HepG2 (cell line): ENCODE measurements at places on chromosomes 11 and 22. TPM values are rescaled to one million over a fixed set of nuclear protein-coding genes. Genes with fewer than 3 reads are reported as not detected.

Gene VPREB1
- total RNA-seq = not detected in 2 replicates

Gene SLC17A6
- total RNA-seq = not detected in 2 replicates

Gene PDGFD
- total RNA-seq = 0.22 and 0.29 TPM in 2 replicates

Gene BRSK2
- 0.84 and 1.1 TPM in 2 replicates for total RNA-seq

- DNase-seq = no peak
Measured at GRCh38 chr22:42830161-42830560, 26.9 kb downstream of the ARFGAP3 start.

DNA sequence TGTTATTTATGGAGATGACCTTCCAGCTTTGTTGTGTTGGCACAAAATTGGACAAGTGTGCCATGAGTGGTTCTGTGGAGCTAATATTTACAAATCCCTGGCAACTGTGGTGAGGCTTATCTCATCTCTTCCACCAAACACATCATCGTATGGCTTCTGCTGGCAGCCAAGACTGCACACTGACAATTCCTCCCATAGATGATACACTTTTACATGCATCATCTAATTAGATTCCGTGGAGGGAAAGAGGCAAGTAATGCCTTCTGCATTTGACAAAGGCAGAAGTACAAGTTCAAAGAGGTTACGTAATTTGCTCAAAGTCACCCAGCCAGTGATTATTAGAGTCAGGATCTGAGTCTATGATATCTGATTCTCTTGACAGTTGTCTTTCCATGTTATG, 62.7 kb upstream of the KIRREL3 start:
- DNase-seq = no peak

GRCh38 chr11:131938351-131938751, 567.9 kb downstream of the NTM start:
- no peak for DNase-seq
